Renal cortex interstitium (tissue), 15 donors: ENCODE measurements at places on chromosomes 3 and 15.

DNA sequence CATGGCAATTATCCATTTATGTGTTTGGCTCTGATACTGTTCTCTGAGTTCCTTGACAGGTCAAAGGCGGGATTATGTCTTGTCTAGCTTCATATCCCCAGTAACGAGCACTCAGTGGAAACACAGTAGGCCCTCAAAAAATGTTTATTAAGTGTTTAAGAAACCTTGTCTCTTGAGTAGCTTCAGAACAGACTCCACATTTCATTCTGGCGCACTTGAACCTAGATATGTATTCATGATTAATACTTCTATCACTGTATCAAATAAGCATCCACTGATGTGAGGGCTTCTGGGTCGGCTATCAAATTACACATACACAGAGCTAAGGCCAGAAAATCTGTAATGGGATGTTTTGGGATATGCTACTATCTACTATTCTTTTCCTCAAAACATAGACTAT, 4.6 kb downstream of the CBLB start:
- DNase-seq: no peak

DNA sequence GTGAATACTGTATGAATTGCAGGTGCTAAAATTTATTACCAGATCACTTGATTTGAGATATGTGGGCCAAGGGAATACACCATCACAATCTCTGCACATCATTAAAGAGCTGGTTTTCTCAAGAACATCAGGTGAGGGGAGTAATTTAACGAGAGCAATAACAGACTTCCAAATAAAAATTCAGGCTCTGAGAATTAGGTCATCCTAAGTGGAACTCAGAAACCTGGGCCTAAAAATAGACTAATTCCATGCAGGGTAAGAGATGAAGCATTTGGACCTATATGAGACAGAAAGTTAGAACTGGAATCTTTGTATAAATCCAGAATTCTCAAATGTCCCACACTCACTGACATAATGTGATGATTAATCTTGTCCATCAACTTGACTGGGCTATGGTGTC, 331.1 kb downstream of the ZNF621 start:
- no peak for DNase-seq

- no peak for DNase-seq
These were observed 261.4 kb downstream of the FOXP1 start for GRCh38 chr3:71322154-71322553.

- no peak for DNase-seq
These were observed 315.2 kb upstream of the ROBO2 start for GRCh38 chr3:76724706-76725105.

DNA sequence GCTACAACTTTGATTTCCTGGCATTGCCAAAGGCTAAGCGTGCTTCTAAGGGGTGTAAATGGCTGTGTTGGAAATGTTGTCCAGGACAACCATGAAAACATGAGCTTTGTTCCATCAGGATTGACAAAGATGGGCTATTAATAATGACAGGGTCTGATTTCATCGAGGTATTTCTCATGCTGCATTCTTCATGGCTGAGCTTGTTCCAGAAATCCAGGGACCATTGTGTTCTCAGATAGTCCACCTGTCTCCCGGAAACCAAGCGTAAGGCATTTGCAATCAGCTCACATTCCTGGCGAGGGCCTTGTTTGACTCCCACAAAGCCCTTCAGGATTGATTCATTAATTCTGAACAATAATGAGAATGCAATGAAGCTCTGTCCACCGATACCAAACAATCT, 111.3 kb downstream of the CD47 start:
- no peak for DNase-seq

DNA sequence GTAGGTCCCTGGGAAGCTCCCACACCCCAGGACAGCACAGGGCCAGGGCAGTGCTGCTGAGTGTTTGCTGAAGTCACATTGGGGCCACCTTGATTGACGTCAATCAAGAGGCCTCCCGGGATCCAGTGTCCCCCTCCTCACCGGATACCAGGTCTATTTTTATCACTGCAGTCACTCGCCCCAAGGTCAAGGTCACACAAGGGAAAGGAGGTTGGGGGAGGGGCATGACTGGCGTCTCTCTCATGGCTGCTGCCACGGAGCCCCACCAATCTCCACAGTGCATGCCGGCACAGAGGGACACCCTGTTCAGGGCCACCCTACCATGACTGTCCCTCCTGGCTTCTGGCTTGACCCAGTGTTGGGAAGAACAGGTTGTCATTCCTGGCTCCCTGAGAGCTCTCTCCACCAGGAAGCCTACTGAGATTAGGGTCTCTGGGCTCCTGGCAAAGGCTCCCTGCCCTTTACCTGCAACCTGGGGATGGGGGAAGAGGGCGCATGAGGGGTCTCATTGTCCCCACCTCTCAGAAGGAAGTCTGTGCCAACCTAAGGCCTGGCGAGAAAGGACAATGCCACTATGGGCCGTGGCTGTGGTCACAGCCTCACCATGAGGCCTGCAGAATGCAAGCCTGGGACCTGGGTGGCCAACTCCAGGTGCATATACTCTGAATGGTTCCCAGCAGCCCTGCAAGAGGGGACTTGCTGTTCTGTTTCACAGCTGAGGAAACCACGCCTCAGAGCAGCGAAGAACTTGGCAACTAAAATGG, 1.5 kb downstream of the MYL3 start:
- DNase-seq: no peak
